ENCODE measurements at places on chromosomes 11 and 22.

- no peak for DNase-seq
Observed at GRCh38 chr11:44535191-44535980, 30.1 kb upstream of the CD82 start.

DNA sequence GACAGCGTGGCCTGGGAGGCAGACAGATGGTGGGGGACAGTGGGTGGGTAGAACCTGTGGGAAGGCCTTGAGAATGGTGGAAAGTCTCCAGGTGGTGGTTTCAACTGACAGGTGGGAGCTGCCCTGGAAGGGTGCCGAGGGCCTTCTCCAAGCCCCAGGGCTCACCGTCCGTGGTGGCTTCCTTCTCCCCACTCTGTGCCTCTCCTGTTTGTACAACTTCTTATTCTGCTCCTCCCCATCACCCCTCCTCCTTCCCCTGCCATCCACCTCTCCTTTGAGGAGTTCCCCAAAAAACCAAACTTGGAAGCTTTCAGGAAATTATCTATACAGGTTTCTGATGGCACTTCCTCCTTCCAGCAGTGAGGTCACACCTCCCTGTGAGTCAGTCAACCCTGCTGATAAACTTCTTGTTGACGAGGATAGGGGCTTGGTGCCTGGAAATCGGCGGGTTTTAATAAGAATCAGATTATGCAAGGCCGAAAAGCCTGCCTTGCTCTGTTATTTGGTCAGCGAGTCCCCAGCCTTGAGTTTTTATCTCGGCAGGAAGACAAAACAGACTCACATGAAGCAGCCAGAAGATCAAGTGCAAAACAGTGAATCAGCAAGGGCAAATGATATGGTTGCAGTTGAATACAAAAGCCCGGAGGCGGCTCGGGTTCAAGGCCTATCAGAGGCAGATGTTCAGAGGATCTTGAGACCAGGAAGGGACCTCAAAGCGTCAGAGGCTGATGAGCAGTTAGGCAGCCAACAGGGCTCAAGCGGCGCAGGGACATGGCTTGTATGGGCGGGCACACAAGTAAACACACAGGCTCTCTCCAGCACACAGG, 9.5 kb upstream of the ST3GAL4 start:
- no peak for DNase-seq

GRCh38 chr11:72328366-72329224, 84.6 kb upstream of the PHOX2A start:
- no peak for DNase-seq

- DNase-seq, result no peak
Observed at GRCh38 chr22:46090036-46090591, 60.2 kb upstream of the PPARA start.

DNA sequence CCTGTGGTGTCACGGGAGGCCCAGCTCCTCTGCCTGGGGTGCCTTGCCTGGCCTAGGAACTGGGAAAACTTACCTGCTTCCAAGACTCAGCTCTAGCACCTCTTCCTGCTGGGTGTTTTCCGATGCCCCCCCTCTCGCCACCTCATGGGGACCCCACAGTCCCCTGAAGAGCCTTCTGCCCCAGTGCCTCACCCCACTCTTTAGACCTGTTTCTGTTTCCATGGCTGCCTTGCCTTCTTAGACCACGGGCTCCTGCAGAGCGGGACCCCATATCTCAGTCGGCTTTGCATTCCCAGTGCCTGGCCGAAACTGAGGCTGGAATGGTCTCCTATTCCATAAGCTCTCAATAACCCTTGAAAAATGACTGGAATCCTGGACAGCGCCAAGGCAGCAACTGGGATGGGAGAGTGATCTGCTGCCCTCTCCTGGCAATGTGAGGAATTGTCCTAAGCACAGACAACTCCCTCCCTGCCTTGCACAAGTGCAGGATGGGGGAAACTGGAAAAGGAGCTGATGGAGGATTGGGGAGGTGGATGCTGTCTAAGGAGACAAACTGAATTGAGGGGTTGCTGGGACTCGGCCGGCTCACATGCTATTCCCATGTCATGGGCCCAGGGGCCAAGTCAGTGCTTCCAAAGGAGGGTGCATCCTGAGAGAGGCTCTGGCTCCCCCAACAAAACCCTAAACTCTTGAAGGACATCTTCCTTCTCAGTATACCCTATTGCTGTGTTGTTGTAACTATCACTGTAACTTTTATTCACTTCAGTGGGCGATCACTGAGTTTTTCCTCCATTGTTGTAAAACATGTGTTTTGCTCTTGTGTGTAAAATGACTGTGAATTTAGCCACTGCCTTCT, 26.6 kb upstream of the IL17RA start:
- DNase-seq, result peak; percentile 84

- DNase-seq, result peak; percentile 75
Observed at GRCh38 chr22:44702479-44703198, 635 bp downstream of the PRR5 start.

DNA sequence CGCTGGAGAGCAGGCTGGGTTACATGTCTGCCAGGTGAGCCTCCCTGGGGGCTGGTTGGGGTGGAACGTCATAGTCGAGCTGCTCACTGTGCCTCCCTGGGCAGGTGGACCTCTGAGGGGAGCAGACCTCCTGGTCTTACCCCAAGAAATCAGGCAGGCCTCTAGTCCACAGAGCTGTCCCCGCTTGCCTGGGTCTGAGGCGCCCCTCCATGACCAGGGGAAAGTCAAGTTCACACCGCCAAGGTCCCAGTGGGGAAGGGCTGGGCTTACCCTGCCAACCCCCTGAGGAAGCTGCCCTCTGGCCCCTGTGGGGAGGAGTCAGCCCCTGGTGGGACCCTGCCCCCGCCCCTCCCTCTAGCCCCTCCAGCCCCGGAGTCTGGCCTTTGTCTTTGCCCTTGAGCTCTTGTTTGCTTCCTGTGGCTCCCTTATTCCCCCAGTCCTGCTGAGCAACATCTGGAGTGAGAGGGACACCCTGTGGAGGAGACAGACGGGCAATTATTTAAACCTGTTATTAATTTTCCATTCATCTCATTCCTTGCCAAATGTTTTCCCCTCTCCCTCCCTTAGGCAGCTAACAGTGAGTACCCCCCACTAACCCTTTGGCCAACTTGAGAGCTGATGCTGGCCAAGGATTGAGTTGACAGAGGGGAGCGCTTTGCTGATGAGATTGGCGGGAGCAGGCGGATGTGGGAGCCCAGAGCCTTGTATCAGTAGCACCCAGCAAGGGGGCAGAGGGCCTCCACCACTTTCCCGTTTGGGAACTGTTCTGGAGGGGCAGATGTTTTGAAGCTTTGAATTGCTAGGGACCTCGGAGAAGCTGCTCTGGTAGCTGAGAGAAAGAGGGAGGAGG, 83.4 kb downstream of the CEP164 start:
- DNase-seq, result no peak

- no peak for DNase-seq
Observed at GRCh38 chr11:122140500-122140899, 24.5 kb upstream of the BLID start.

DNA sequence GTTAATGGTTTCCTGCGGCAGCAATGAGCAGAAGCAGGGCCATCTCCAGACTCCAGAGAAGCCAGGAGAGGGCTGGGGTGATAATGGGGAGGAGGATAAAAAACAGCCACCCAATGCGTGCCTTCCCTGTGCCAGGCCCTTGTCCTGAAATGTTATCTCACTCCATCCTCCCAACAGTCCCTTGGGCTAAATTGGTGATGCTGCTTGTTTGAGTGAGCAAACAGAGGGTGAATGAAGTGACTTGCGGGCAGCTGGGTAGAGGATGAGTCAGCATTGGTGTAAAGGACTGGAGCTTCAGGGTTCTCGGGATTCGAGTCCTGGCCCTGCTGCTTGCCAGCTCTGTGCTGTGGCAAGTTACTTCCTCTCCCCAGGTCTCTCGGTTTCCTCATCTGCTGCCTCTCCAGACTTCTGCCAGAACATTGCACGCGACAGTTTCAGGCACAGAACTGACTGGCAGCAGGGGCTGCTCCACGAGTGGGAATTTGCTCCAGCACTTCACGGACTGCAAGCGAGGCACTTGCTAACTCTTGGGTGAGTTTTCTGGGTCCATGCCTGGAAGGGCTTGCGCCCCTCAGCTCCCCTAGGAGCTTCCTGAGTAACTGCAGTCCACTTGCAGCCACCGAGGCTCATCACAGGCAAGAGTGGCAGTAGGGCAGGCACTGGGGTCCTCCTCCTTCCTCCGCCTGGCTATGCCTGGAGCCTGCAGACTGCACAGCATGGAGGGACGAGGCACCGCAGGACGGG, at the start of gene P2RY6:
Gene P2RY6 (plus strand): TSS at position 403 of the 744 bp plus-strand sequence. CDS start 24,181 bp downstream, outside the sequence.
- DNase-seq, result no peak

DNA sequence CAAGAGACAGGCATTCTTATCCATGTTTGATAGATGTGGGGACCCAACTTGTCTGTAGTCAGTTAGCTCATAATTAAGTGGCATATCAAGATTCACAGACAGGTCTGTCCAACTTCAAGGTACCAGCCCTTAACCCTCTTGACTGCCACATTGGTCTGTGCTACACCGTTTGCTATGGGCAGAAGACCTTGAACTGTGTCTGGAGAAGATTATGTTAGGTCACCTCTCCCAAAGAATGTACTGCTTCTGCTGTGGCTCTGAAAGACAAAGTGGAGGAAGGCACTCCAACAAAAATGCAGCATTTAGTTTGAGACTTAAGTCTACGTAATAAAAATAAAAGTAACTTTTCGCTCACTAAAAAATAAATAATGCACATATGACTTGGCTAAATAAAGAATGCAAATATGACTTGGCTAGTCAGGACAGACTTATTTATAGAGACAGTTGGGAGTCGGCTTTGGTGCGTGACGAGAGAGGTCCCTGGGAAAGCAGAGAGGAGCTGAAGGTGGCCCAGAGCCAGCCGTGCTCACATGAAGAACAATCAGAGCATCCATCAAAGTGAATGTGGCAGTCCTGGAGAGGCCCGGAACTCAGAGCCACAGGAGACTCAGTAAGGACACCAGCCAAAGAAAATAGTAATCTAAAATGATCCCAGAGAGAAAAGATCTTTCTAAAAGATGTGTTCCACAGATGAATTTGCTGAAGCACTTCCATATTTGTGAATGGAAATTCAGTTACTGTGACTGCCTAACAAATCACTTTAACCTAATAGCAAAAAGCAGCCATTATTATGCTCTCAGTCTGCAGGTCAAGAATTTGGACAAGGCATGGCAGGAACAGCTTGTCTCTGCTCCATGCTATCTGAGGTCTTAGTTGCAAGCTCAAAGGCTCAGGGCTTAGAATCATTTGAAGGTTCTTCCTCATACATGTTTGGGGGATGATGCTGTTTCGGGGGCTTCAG, 35.0 kb downstream of the CWC15 start:
- DNase-seq, result no peak

DNA sequence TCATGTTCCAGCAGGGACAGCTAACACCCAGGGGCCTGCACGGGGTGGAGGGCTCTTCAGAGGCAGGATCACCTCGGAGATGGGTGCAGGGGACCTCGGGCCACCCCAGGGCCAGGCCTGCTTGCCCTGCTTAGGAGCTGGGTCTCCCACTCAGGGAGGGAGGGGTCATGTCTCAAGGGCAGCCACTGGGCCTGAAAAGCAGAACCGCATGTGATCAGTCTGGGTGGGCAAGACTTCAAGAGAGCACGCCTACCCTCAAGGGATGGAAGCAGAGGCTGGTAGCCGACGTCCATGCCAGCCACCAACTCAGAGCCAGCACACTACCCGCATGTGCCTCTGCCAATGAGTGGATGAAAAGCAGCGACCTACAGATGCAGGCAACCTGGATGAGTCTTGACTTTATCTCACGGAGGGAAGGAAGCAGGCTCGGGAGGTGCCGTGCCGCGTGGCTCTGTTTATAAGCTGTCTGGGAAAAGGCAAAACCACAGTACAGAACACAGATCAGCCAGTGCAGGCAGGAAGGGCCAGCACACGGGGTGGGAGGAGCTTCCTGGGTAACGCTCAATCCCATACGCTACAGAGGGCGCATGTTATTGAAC, 16.0 kb downstream of the TBX1 start:
- no peak for DNase-seq

GRCh38 chr11:126433989-126434949, 78.8 kb downstream of the ST3GAL4 start:
- DNase-seq, result no peak

DNA sequence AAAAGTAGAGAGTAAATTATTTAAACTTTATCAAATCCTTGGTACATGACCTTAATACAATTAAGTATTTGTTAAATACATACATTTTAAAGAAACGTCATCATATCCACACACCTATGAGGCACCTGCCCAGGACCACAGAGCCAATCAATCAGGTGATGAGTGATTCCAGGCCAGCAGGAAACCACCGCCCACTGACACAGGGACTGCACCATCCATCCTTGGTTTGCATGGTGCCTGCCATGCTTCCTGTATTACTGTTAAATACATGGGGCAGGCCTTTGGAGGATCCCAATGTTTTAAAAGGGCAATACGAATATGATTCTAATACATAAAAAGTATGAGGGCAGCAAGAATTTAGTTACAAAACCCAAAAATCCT, 7.0 kb upstream of the TBC1D10A start:
- DNase-seq, result no peak

DNA sequence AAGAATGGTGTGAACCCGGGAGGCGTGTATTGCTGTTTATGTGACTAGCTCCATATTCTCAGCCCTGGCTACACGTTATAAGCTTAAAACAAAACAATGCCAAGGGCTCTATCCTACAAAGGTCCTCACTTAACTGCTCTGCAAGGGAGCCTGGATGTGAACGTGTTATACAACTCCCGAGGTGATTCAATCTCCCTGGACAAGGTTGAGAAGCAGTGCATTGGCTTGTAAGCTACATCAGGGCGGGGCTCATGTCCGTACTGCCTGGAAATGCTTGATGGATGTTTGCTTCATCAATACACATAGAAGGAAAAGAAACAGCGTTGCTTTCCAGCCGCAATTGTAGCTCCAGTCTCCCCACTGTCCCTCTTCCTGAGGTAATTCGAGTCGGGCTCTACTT, 256.9 kb upstream of the SYN3 start:
- DNase-seq, result no peak

DNA sequence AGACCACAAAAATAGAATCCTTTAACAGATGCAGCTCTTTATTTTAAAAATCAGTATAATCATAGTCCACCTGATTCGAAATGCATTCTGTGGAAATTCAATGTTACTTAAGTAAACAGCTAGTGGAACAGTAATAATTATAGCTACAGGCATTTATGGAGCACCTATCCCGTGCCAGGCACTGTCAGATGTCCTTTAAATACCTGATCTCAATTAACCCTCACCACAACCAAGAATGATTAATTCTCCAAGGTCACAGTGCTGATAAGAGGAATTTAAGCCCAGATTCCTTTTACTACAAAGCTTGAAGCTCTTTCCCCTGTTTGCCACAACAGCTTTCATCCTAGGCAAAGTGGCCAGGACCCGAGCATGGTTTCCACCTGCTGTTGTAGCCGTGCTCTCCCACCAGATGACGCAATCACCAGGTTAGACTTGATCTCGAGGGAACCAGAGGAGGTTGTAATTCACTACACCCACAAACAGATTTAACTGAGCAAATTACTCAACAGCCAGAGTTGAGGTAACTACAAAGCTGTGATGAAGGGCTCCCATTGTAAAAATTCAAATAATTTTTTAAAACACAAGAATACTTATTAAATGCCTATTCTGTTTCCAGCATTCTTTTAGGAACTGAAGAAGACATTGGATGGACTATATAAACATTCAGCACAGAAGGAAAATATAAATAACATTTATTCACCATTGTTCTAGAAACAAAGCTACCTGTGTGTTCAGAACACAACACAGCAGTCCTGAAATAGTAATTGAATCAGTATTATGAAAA, 10.3 kb downstream of the PRDM10 start:
- no peak for DNase-seq

- DNase-seq, result no peak
Observed at GRCh38 chr22:35314161-35314942, 14.7 kb downstream of the TOM1 start.

- no peak for DNase-seq
Observed at GRCh38 chr11:123086305-123086704, 24.4 kb upstream of the HSPA8 start.

- DNase-seq, result no peak
Observed at GRCh38 chr22:44231233-44231632, 50.5 kb downstream of the PARVG start.
